COR-L47 (cell line): ENCODE measurements at places on chromosomes 2 and 18.

DNA sequence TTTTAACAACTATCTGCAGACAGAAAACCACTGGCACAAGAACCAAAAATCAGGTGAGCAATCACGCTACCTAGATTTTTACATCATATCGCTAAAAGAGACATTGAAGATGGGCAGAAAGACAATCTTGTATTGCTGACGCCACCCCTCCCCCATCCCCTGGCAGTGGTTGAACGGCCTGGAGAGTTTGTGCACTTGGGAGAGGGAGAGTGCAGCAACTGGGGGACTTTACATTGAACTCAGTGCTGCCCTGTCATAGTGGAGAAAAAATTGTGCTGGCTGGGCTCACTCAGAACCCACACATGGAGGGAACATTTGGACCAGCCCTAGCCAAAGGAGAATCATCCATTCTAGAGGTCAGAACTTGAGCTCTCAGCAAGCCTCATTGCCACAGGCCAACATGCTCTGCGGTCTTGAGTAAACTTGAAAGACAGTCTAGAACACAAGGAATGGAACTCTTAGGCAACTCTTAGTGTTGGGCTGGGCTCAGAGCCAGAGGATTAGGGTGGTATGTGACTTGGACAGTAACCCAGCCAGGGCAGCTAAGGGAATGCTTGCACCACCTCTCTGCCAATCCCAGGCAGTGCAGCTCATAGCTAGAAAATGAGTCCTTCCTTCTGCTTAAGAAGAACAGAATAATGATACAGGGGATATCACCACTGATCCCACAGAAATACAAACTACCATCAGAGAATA, 220.0 kb upstream of the CYP26B1 start:
- DNase-seq, result no peak

DNA sequence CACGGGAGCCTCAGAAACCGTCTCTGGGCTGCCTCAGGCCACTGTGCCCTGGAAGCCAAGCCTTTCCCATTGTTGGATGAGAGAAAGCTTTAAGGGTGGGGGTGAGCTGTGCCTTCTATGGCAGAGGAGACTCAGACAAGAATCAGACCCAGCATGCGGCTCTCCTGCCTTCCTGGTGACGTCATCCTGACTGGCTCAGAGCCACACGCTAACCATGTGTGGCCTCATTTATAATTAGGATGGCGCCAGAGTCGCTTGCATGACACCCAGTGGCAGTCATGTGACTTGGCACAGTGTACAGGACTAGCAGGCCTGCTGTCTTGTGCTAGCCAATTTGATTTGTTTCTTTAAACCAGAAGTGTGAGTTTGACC, 99.1 kb downstream of the SH3BP4 start:
- DNase-seq, result peak; percentile 90

GRCh38 chr2:141724426-141724825, 406.4 kb downstream of the LRP1B start:
- no peak for DNase-seq

DNA sequence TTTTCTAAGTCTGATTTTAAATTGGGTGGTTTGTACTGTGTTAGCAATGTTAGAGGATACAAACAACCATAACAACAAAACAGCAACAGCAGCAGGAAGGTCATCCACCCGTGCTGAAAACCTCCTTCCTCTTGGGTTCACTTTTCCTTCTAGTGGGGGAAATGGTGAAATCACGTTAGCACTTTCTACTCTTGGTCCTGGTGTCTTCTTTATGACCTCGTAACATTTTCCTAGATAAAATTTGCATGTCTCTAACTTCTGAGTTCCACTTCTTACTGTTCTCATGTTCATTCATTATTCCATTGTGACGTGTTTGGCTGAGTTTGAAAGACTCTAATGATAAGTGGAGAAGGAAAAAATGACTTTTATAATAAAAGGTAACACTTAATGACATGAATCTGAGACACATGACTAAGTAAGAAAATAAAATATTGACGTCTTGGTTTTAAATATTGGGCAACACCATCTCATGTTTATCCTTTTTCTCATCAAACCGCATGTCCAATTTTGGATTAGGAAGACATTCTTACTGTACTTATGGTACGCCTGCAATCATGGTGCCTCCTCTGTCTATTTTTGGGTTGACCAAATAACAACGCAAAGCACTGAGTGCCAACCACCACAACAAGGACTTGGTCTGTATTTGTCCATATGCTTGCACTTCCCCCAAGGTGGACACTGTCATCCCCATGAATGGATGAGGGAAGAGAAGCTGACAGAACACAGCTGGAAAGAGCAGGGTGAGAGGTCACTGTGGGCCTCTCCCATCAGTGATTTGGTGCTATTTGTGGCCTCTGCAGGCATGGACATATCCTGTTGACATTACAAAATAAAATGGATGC, 25.7 kb upstream of the IL1R1 start:
- no peak for DNase-seq

GRCh38 chr2:128661311-128661710, 342.6 kb upstream of the HS6ST1 start:
- no peak for DNase-seq

GRCh38 chr18:35290094-35290735, at the start of gene ZSCAN30:
ZSCAN30 (minus strand) TSS chr18:35290229; CDS start chr18:35264352, 25,877 bp downstream.
- DNase-seq, result peak; percentile 96

DNA sequence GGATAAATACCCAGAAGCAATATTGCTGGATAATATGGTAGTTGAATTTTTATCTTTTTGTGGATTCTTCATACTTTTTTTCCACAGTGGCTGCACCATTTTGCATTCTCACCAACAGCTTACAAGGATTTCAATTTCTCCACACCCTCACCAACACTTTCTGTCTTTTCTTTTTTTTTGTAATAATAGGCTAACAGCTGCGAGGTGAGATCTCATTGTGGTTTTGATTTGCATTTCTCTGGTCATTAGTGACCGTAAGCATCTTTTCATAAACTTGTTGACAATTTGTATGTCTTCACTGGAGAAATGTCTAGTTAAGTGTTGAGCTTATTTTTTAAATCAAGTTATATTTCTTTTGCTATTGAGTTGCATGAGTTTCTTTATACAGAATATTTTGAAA, 17.6 kb upstream of the SLC9A2 start:
- no peak for DNase-seq

GRCh38 chr2:142741764-142742269, 135.6 kb upstream of the KYNU start:
- DNase-seq, result no peak

GRCh38 chr18:64202863-64203262, 54.0 kb upstream of the LINC00305 start:
- DNase-seq, result no peak

- no peak for DNase-seq
Observed at GRCh38 chr2:161847910-161848309, 223.7 kb downstream of the SLC4A10 start.

- peak; percentile 55 for DNase-seq
Observed at GRCh38 chr2:181077128-181077709, 96.8 kb downstream of the UBE2E3 start.

DNA sequence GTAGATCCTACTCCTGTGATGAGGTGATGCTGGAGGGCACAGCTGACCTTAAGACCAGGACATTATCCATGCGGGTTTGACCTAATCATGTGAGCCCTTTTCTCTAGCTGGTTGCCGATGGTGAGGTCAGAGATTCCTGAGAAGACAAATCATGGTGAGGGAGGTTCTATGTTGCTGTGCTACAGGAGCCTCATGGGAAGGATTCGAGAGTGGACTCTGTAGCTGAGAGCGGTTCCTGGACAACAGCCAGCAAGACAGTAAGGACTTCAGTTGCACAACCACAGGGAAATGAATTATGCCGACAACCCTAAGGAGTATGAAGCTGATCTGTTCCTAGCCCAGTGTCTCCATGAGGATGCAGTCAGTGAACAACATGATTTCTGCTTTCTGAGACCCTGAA, 80.4 kb downstream of the EPB41L3 start:
- DNase-seq, result no peak
